ENCODE measurements at places on chromosomes 6 and 20. TPM values are rescaled to one million over a fixed set of nuclear protein-coding genes. Genes with fewer than 3 reads are reported as not detected.

- DNase-seq, result peak; percentile 44
- H3K4me1 ChIP-seq, result no peaks in the 10 kb centered on the region
- no peaks in the 10 kb centered on the region for H3K36me3 ChIP-seq
- no peaks in the 10 kb centered on the region for H3K27me3 ChIP-seq
- H3K4me3 ChIP-seq, result no peak overlapping the region
- H3K27ac ChIP-seq, result no peak overlapping the region
Measured at GRCh38 chr6:118551063-118552053, 3.3 kb downstream of the PLN start.

Gene BTNL2
- total RNA-seq, result not detected

GRCh38 chr6:67112120-67112519 lies 1405.1 kb upstream of the EYS start:
- H3K36me3 ChIP-seq, result no peaks in the 10 kb centered on the region
- no peaks in the 10 kb centered on the region for H3K4me1 ChIP-seq
- no peaks in the 10 kb centered on the region for H3K27me3 ChIP-seq
- H3K4me3 ChIP-seq, result no peak overlapping the region
- no peak overlapping the region for H3K27ac ChIP-seq
- DNase-seq, result no peak

- H3K4me1 ChIP-seq, result peaks cover 42% of the 10 kb centered on the region
- H3K27ac ChIP-seq, result no peak overlapping the region
- no peak overlapping the region for H3K4me3 ChIP-seq
- no peaks in the 10 kb centered on the region for H3K27me3 ChIP-seq
- DNase-seq, result peak; percentile 45
Measured at GRCh38 chr6:63477422-63478040, 94.7 kb upstream of the LOC128125822 start.

GRCh38 chr6:9399916-9400315 lies 964.6 kb upstream of the SLC35B3 start:
- DNase-seq, result peak; percentile 29
- no peaks in the 10 kb centered on the region for H3K27me3 ChIP-seq
- no peaks in the 10 kb centered on the region for H3K4me1 ChIP-seq

- peaks cover 20% of the 10 kb centered on the region for H3K4me1 ChIP-seq
- H3K4me3 ChIP-seq, result no peak overlapping the region
- DNase-seq, result no peak
- H3K27ac ChIP-seq, result no peak overlapping the region
Measured at GRCh38 chr6:16659466-16660156, 101.6 kb downstream of the ATXN1 start.

DNA sequence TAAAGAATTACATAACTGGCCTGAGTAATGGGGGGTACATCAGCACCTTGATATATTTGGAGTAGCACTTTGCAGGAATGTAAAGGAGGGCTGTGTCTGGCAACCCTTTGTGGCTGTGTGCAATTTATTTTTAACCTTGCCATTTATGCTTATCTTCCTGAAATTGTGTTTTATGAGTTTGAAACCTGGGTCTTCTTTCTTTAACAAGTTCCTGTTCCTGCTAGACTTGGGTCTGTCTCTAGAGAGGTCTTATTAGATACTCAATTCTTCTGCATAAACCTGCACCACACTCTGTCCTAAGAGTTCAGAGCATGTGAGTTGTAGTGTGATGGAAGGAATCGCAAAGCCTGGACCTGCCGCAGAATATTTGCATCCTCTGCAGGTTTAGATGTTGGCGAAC lies 181.0 kb downstream of the JARID2 start:
- no peak overlapping the region for H3K27ac ChIP-seq
- no peak for DNase-seq
- H3K36me3 ChIP-seq, result no peaks in the 10 kb centered on the region
- H3K4me3 ChIP-seq, result no peak overlapping the region
- H3K4me1 ChIP-seq, result peaks cover 42% of the 10 kb centered on the region
- no peaks in the 10 kb centered on the region for H3K27me3 ChIP-seq

GRCh38 chr6:63859528-63859927 lies 223.9 kb downstream of the PHF3 start:
- H3K27ac ChIP-seq, result no peak overlapping the region
- no peak for DNase-seq

Gene KCNK15
- total RNA-seq, result not detected

Gene ULBP3
- 0.42 TPM for total RNA-seq

Gene CPNE5
- not detected for total RNA-seq

- no peaks in the 10 kb centered on the region for H3K27me3 ChIP-seq
- H3K4me1 ChIP-seq, result peaks cover 6% of the 10 kb centered on the region
- H3K36me3 ChIP-seq, result peaks cover 8% of the 10 kb centered on the region
- no peak for DNase-seq
Measured at GRCh38 chr6:132499757-132500156, 13.2 kb downstream of the STX7 start.
